ENCODE measurements at places on chromosomes 3 and 15.

- peak; percentile 58 for DNase-seq
Measured at GRCh38 chr3:108127301-108127988, 36.6 kb upstream of the CD47 start.

DNA sequence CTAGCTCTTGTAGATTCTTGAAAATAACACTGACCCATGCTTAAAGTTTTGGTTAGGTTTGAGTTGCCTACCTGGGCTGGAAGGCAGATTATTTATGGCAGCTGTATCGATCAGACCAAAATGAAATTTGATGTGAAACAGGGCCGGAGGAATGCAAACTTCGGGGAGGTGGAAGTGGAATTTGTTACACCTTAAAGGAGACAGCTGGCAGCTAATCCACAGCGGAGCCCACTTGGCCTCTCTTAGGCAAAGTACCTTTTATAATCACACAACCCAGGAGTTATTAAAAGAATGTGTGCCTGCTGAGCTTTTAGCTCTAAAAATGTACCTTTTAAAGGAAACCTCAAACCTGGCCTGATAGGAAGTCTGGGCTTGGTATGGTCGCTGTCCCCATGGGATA, 250.9 kb upstream of the TPM1 start:
- DNase-seq: no peak

DNA sequence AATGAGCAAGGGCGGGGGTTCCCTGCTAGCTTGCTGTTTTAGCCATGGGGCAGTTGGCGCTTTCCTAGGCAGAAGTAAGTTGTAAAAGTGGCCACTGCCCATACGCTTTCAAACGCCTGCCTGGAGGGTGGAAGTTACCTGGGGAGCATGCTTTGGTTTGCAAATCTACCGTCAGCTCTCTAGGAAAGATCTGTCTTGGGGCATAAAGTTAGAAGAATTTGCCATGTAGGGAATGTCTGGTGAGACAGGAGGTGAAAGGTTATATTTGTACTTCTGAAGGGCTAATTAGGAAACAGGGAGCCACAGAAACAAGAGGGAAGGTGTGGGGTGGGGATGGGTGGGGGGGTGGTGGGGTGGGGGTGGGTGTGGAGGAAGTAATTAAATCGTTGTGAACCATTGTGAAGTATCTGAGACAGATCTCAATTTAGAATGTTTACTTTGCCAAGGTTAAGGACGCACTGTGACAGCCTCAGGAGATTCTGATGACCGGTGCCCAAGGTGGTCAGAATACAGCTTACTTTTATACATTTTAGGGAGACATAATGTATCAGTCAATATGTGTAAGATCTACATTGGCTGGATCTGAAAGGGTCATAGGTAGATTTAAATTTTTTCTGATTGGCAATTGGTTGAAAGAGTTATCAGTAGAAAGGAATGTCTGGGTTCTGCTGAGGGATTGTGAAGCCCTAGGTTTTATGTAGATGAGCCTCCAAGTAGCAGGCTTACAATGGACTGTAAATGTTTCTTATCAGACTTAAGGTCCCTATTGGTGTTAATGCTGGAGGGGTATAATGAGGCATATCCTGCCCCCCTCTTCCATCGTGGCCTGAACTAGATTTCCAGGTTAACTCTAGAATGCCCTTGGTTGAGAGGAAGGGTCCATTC, 62.0 kb upstream of the GCNT3 start:
- DNase-seq: no peak

DNA sequence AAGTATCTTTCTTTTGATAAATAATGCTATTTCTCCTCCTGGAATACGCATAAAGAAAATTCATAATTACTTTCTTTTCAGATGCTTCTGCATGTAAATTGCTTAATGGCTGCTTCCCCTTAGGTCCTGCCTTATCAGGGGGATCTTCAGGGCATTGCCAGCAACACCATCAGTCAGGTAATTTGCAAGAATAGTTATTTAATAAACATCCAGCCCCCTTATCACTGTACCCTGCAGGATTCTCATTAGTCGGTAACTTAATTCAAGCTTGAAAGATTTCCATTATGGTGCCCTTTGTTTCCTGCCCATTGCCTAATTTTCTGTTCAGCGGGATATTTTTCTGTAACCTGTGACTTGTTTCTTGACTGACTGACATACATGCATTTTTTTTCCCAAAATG, 414.5 kb downstream of the MFSD1 start:
- no peak for DNase-seq

DNA sequence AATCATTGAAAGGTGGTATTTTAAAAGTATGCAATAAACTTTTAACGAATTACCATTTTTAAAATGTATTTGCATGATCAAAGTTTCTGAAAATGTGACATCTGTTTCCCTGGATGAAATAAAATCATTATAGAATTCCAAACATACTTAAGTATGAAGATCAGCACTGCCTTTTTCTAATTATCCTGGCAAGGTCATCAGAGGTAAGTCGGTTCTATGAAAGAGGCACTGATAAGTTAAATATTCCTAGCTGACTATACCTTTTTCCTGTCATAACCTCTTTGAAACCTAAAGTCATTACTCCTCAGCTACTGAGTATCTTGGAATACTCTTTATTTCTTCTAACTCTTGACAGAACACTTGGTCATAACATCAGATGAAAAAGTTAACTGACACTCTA, 406.1 kb upstream of the ALCAM start:
- no peak for DNase-seq

GRCh38 chr15:29756358-29757267, 65.7 kb downstream of the TJP1 start:
- no peak for DNase-seq

DNA sequence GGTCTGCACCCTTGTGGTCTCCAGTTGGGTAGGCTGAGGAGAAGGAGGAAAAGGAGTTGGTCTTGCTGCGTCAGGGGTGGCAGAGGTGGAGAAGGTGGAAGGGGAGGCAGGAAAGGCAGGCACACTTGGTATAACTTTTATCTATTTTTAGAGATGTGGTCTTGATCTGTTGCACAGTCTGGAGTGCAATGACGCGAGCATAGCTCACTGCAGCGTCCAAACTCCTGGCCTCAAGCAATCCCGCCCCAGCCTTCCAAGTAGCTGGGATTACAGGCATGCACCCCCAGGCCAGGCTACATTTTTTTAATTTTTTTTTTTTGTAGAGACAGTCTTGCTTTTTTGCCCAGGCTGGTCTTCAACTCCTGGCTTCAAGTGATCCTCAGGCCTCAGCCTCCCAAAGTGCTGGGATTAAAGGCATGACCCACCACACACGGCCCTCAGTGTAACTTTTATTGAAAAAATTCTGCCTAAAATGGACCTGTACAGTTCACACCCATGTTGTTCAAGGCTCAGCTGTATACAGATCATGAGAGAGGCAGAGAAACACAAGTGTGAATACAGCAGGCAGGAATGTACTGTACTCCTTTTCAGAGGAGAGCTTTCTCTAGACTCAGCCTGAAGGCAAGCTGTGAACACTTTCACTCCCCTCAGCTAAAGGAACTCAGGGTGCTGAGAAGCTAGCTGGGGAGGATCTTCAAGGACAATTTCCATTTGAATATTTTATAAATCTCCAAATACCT, 2.1 kb upstream of the RHOV start:
- DNase-seq: no peak

GRCh38 chr3:171711461-171712170, 98.7 kb downstream of the PLD1 start:
- no peak for DNase-seq

DNA sequence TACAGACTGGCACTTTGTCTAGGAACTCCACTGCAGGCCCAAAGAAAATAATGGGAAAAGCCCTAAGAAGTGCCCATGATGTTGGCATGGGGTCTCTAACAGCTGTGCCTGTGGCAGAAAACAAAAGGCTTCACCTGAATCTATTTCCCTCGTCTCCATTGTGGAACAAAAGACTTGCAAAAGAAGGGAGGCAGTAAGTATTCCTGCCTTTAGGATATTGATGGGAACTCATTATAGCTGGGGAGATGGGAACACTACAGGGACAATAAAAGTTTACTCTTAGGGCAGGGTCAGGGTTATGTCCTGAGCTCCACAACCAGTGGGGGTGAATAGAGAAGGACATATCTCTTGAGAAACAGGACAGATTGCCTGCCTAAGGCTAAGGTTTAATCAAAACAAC, 930.6 kb upstream of the EPHA6 start:
- DNase-seq: no peak

GRCh38 chr15:76398317-76399104, 61.9 kb downstream of the ISL2 start:
- DNase-seq: no peak

GRCh38 chr3:14397531-14397930, 4.9 kb upstream of the SLC6A6 start:
- no peak for DNase-seq

- no peak for DNase-seq
Measured at GRCh38 chr3:76776927-76777326, 263.0 kb upstream of the ROBO2 start.

- no peak for DNase-seq
Measured at GRCh38 chr3:35549690-35550089, 89.6 kb upstream of the ARPP21 start.

DNA sequence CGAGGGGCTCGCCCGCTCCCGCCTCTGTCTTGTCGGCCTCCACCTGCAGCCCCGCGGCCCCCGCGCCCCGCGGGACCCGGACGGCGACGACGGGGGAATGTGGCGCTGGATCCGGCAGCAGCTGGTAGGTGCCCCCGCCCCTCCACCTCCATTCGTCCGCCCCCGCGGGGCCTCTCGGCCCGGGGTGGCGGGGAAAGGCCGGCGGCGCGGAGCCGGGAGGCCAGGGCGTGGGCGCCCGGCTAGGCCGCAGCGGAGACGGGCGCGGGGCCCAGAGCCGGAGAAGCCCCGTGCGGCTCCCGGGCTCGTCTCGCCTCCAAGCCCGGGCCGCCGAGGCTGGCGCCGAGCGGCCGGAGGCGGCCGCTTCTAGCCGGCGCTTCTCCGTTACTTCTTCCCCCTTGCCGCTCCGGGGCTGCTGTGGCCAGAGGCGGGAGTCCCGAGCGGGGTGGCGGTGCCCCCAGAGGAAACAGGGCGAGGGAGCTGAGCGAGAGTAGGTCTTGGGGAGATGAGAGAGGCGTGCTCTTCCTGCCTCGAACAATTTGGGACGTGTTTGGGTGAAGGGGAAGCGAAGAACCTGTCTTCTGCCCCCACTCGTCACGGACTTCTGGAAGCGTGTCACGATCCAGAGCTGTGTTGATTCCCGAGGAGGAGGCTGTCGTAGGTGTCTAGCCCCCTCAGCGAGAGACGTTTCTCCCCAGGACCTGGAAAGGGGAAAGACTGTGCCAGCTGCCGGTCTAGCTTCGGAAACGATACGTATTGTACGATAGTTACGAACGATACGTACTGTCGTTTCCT, 555 bp downstream of the ATP11B start:
- peak; percentile 32 for DNase-seq

- no peak for DNase-seq
Measured at GRCh38 chr15:43094416-43095030, 11.3 kb downstream of the UBR1 start.

DNA sequence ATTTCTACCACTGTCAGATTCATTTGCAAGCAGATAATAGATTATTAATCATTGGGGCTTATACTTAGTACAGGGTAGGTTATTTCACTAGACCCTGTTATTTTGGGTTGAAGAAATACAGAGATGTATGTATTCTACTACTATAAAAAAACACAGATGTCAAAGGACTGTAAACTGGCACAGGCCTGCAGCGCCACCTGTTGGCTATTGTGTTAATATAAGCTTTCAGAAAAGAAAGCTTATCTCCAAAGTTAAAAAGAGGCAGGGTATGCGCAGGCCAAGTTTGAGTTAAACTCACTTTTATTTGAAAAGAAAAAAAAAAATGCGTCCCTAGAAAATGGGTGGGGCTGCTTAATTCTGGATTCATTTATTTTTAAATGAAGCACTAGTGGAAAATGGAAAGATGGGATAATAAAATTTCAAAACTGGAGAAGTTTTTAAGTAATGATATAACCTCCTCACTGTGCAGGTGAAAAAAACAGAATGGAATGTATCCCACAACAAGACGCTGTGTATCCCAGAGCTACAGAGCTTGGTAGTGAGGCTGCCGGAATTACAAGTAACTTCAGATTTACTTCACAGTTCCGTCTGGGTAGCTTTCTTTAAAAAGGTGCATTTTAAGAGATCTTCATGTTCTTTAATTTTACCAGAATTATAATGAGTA, 407.2 kb upstream of the TGFBR2 start:
- DNase-seq: peak; percentile 67

DNA sequence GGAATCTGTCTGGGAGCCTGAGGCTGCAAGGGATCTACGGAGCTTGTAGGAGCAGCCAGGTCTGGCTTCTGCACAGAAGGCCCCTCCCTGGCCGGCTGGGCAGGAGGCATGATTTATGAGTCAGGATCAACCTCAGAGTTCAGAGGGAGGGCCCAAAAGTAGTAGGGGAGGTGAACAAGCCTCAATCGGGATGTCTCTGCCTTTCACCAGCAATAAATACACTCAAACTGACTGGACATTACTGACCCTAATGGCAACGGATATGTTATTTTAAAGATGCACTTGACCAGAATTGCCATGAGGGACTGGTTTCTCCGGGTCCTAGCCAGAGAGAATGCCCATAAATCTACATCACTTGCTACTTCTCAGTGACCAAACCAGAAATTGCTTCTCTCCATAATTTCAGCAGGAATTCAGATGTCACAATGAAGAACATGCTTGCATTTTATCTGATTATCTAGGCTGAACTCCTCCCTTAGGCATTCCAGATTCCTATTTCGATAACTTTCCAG, 109.6 kb upstream of the LMOD3 start:
- no peak for DNase-seq

DNA sequence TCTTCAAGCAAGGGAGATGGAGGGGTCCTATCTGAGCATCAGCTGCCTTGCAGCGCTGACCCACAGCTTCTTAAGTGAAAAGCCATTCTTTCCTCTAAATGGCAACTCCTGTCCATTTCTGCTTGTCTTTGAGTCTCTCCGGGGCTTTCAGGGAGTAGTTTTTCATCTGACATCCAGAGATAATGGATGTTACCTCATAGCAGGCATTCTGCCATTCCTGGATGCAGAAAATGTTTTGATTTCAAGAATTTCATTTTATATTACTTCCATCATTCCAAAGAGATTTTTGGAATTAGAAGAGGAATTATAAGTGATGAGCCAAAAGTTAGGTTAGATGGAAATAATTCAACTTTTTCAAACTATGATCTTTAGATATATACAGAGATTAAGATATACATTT, 44.9 kb upstream of the GABRG3 start:
- no peak for DNase-seq

DNA sequence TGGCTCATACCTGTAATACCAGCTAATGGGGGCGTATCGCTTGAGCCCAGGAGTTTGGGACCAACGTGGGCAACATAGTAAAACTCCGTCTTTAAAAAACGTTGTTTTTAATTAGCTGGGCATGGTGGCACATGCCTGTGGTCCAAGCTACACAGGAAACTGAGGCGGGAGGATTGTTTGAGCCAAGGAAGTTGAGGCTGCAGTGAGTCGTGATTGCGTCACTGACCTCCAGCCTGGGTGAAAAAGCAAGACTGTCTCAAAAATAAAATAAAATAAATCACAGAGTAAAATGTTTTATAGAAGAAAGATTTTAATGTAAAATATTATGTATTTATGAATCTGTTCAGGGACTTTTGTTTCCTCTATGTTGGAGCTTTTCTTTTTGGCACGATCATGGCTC, 15.3 kb upstream of the STRIT1 start:
- no peak for DNase-seq

GRCh38 chr3:122824465-122825381, 29.9 kb downstream of the SLC49A4 start:
- DNase-seq: no peak

- DNase-seq: peak; percentile 16
Measured at GRCh38 chr15:63530235-63530634, 25.8 kb downstream of the USP3 start.

GRCh38 chr3:71725271-71725991, at the start of gene EIF4E3:
Gene EIF4E3 (minus strand): TSS chr3:71725402. CDS start chr3:71725367, 35 bp downstream.
- DNase-seq: peak; percentile 11

All from activated CD4-positive, alpha-beta T cell treated with anti-CD3 and anti-CD28 coated beads, Interleukin-2, amount 50 U/mL, for 4 hours (primary cell).